Sigmoid colon (tissue), 7 donors: ENCODE measurements at places on chromosomes 2 and 18. TPM values are rescaled to one million over a fixed set of nuclear protein-coding genes. Genes with fewer than 3 reads are reported as not detected.

- no peaks in the 10 kb centered on the region for H3K4me1 ChIP-seq
- DNase-seq: no peak
- no peaks in the 10 kb centered on the region for H3K36me3 ChIP-seq
- H3K4me3 ChIP-seq: no peak overlapping the region
- H3K27ac ChIP-seq: no peak overlapping the region
Observed at GRCh38 chr2:230942920-230943896, 18.2 kb upstream of the GPR55 start.

DNA sequence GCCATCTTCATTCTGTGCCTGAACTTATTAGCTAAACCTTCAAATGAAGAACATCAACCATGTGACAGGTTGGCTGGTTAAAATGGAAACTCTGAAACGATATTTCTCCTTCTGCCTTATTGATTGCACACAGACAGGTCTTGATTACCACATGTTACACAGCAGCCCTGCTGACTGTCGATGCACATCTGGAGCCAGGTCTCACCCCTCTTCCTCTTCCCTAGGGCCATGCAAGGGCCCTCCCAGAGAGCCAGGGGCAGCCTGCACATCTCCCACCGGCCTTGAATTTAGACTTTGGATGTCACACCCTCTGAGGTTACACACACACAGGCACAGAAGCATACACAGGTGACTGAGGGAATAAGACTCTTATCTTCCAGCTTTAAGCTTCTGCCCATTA is 45.1 kb downstream of the TMEM178A start:
- no peaks in the 10 kb centered on the region for H3K36me3 ChIP-seq
- no peak overlapping the region for H3K27ac ChIP-seq
- H3K4me1 ChIP-seq: no peaks in the 10 kb centered on the region

- no peak overlapping the region for H3K27ac ChIP-seq
- no peak for DNase-seq
Observed at GRCh38 chr2:201938156-201938775, 95.4 kb upstream of the FZD7 start.

DNA sequence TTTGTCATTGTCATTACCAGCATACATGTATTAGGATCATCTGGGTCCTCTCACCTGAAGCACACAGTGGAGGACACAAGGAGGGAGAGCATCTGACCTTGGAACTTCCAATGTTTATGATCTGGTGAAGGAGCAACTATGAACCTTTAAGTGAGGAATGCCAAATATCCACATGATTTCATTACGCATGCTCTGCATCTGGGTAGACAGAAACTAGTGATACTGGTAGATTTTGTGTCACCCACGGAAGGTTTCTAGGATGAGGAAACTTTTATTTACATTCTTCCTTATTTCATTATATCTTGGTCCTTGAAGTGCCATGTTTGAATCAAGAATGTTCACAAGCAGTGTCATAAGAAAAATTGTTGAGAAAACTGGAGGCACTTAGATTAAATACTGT is 32.1 kb downstream of the SPC25 start:
- H3K4me1 ChIP-seq: no peaks in the 10 kb centered on the region
- H3K36me3 ChIP-seq: no peaks in the 10 kb centered on the region
- no peaks in the 10 kb centered on the region for H3K27me3 ChIP-seq
- H3K4me3 ChIP-seq: no peak overlapping the region

ALK gene
- 2.9 TPM for total RNA-seq

TUBA3D gene
- total RNA-seq: not detected

SCN7A gene
- total RNA-seq: 117 TPM

DNA sequence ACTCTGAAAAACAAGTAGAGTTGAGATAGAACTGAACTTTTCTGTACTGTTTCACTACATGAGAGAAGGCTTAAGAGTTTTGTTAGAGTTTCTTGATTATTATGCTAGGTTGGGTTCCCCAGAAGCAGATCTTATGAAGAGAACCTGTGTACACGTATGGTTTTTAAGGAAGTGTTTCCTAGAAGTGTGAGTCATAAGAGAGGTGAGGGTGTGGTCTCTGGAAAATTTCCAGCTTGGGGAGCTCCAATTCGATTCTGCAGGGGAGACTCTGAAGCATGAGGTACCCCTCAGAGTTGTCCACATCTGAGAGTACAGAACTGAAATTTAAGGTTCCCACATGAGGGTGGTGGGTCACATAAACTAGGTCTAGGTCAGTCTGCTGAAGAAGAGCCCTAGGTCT is 83.3 kb upstream of the MAP2 start:
- H3K4me3 ChIP-seq: no peak overlapping the region
- H3K27ac ChIP-seq: no peak overlapping the region
- H3K27me3 ChIP-seq: no peaks in the 10 kb centered on the region
